Activated naive CD8-positive, alpha-beta T cell treated with anti-CD3 and anti-CD28 coated beads, Interleukin-2, amount 50 U/mL, for 24 hours (primary cell): ENCODE measurements at places on chromosomes 3 and 15.
A peak's percentile ranks its signal among the peaks of the same experiment; 100 is the strongest.

DNA sequence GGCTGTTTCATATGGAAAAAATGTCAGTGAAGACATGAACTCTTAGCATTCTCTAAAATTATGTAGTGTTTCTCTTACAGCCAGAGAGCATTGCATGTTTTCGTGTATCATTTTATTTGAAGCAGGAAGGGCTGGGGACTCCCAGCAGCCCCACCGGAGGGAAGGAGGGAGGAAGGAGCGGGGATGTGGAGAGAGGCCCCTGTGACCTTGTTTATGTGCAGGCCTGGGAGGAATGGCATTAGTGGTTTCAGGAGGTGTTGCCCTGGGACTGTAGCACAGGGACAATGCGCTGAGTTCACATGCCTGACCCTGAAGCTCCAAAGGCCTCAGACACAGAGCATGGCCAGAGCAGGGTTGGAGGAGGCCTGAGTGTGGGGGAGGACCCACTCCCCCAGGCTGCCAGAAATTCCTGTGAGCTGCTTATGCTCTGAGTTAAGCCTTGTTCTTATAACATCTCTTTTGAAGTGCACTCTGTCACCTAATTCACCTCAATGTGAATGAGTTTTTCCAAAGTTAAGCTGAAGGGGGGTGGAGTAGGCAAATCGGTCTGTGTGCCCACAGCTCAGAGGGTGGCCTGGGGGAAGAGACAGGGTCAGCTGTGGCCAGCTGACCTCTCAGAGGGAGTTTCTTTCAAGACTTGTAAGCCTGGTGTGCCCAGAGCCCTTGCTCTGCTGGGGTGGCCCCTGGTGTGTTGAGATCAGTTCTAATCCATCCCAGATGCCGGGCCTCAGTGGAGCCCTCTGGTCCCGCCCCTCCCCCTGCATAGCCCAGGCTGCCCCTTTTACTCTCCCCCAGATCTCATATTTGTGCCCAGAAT is 3.9 kb upstream of the RNU6-1 start:
- DNase-seq, result no peak
- no peak overlapping the region for H3K27ac ChIP-seq
- H3K36me3 ChIP-seq, result peaks cover 4% of the 10 kb centered on the region

DNA sequence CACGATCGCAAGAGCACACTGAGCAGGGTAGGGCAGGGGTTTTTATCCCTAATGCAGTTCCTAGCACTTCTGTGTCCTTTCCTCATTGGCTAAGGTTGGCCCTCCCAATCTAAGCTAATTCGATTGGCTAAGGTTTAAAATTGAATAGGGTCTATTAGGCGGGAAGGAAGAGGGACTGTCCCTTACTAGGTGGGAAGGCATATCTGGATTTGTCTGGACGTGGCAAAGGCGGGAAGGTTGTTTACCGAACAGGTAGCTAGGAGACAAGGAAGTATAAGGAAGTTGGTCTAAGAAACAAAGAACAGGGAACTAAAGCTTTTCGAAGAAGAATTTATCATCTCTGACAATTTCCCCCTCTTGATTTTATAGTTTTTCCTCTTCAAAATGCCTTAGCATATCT is 24.8 kb upstream of the ATG7 start:
- peaks cover 2% of the 10 kb centered on the region for H3K27me3 ChIP-seq
- no peak overlapping the region for H3K4me3 ChIP-seq
- H3K36me3 ChIP-seq, result no peaks in the 10 kb centered on the region
- no peak overlapping the region for H3K27ac ChIP-seq

GRCh38 chr3:462851-463250 is 266.3 kb downstream of the CHL1 start:
- no peak for DNase-seq
- H3K36me3 ChIP-seq, result no peaks in the 10 kb centered on the region
- no peaks in the 10 kb centered on the region for H3K4me1 ChIP-seq
- H3K27me3 ChIP-seq, result no peaks in the 10 kb centered on the region
- H3K27ac ChIP-seq, result no peak overlapping the region
- H3K4me3 ChIP-seq, result no peak overlapping the region

GRCh38 chr3:40306336-40306735 is 3.2 kb upstream of the EIF1B start:
- peaks cover 19% of the 10 kb centered on the region for H3K4me1 ChIP-seq
- peaks cover 8% of the 10 kb centered on the region for H3K36me3 ChIP-seq
- H3K27ac ChIP-seq, result no peak overlapping the region
- H3K4me3 ChIP-seq, result no peak overlapping the region

DNA sequence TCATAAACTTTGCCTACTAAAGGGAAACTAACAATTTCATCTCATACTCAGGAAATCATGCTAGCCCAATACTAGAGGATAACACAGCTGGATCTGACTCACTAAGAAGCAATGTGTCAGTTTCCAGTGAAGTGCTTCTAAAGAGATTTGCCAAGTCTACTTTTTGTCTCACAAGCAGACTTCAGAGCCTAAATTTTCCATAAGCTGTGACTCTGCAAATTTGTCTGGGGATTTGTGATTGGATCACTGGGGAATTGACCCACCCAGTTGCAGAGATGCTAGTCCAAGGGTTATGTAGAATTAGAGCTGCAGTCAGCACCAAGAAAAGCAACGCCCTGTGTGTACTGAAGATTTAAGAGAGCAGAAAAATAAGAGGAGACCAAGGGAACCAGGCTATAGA is 647.1 kb downstream of the NTRK3 start:
- DNase-seq, result no peak
- no peaks in the 10 kb centered on the region for H3K36me3 ChIP-seq
- H3K4me3 ChIP-seq, result no peak overlapping the region

DNA sequence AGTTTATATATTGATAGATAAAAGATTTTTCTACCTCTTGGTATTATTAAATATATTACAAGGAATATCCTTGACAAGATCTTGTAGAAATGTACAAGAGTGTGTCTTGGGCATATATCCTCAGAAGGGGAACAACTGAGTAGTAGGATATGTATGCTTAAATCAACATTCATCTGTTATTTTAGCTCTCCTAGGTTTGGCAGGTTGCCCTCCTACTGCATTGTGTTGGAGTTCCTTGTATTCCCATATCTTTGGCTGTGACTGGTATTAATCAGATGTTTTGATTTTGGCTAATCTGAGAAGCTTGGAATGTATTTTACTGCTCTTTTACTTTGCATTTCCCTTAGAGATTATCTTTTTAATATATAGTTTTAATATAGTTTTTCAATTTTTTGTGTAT is 4.6 kb downstream of the MYRIP start:
- H3K27ac ChIP-seq, result no peak overlapping the region
- H3K4me1 ChIP-seq, result peaks cover 10% of the 10 kb centered on the region
- no peak overlapping the region for H3K4me3 ChIP-seq
- no peak for DNase-seq

GRCh38 chr3:103644450-103644849 is 1209.6 kb downstream of the ZPLD1 start:
- H3K27ac ChIP-seq, result no peak overlapping the region
- no peak overlapping the region for H3K4me3 ChIP-seq
- DNase-seq, result no peak
- no peaks in the 10 kb centered on the region for H3K36me3 ChIP-seq

DNA sequence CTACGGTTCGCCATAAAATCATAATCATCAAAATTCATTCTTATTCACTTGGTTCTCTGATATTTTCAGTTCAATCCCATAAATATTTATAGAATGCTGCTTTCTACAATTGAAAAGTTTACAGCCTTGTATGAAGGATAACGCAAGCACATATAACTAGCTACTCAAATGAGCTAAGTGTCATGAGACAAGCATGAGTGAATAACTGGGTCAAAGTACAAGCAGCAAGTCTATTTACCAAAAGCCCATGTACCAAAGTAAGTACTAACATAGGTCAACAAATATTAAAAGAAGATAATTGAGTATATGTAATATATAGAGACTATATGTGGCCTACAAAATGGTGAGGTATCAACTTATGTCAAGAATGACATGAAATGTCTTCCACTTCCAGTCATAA is 596.6 kb downstream of the GBE1 start:
- no peak overlapping the region for H3K4me3 ChIP-seq
- no peaks in the 10 kb centered on the region for H3K27me3 ChIP-seq
- H3K27ac ChIP-seq, result no peak overlapping the region
- DNase-seq, result no peak

DNA sequence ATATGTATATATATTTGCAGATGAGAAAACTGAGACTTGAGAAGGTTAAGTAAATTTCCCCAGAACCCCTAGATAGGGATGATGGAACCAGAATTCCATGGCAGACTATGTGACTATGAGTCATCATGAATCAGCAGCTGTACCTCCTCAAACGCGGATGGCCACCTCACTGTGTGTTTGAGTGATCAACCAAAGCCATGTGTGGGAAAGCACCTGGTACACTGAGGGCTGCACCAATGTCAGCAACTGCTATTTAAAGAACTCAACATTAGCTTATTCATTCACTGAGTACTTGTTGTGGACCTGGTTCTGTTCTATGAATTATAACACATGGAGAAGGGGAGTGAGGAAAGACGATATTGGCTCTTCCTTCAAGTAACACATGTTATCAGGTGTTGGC is 377.0 kb downstream of the GAP43 start:
- no peaks in the 10 kb centered on the region for H3K27me3 ChIP-seq
- no peaks in the 10 kb centered on the region for H3K4me1 ChIP-seq
- H3K4me3 ChIP-seq, result no peak overlapping the region
- no peak overlapping the region for H3K27ac ChIP-seq

- peaks cover 58% of the 10 kb centered on the region for H3K4me1 ChIP-seq
- DNase-seq, result peak; percentile 27
- peak overlapping the region; percentile 61 for H3K27ac ChIP-seq
- no peaks in the 10 kb centered on the region for H3K27me3 ChIP-seq
- H3K36me3 ChIP-seq, result peaks cover 53% of the 10 kb centered on the region
These were observed 16.8 kb downstream of the EXOSC7 start for GRCh38 chr3:44992555-44993470.

- H3K4me3 ChIP-seq, result no peak overlapping the region
- H3K36me3 ChIP-seq, result peaks cover 61% of the 10 kb centered on the region
- H3K27ac ChIP-seq, result no peak overlapping the region
- DNase-seq, result no peak
These were observed 24.9 kb downstream of the POMGNT2 start for GRCh38 chr3:43080726-43081568.

- H3K27ac ChIP-seq, result peak overlapping the region; percentile 73
- DNase-seq, result peak; percentile 55
- no peaks in the 10 kb centered on the region for H3K36me3 ChIP-seq
- H3K27me3 ChIP-seq, result no peaks in the 10 kb centered on the region
- no peak overlapping the region for H3K4me3 ChIP-seq
- H3K4me1 ChIP-seq, result peaks cover 32% of the 10 kb centered on the region
These were observed 42.0 kb upstream of the ATP10A start for GRCh38 chr15:25905140-25905539.
